ENCODE measurements at places on chromosomes 6 and 20.

- DNase-seq, result no peak
These were observed 770.8 kb downstream of the EPHA7 start for GRCh38 chr6:92648364-92649086.

DNA sequence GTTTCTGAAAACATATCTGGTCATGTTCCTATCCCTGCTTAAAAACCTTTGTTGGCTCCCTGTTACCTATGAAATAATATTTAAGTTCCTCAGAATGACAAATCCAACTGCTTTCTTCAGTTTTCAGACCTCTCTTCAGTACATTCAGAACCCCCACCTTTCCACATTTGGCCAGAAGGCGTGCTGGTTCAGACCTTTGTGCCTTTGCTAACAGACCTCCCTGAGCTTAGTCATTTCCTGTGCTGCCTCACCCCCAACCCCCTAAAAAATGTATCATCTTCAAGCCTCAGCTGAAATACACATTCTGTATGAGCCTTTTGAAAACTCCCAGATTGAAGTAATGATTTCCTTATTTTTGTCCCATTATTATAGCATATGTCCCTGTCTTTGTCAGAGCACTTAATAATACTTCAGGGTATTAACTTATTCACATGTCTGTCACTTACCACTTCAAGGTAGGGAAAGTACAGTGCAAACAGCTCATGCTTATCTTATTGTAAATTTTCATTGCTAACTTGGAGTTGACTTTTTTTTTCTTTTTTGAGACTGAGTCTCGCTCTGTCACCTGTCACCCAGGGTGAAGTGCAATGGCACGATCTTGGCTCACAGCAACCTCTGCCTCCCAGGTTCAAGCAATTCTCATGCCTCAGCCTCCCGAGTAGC lies 19.7 kb downstream of the FAM217A start:
- DNase-seq, result no peak

DNA sequence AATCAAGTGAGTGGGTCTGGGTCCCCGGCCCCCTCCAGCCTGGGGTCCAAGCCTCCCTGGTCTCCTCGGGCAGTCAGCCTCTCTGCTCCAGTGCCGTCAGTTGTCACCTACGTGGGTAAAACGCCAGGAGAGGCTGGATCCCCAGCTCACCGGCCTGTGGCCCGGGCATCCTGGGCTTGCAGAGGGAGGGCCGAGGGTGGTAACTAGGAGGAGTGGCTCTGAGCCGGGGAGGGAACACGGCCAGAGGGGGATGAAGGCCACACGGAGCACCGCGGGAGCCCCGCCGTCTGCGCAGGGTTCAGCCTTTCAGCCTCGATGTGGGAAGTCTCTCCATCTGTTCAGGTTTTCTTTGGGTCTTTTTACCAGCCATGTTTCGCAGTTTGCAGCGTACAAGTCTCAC lies 29.5 kb upstream of the BHLHE23 start:
- DNase-seq, result peak; percentile 64

DNA sequence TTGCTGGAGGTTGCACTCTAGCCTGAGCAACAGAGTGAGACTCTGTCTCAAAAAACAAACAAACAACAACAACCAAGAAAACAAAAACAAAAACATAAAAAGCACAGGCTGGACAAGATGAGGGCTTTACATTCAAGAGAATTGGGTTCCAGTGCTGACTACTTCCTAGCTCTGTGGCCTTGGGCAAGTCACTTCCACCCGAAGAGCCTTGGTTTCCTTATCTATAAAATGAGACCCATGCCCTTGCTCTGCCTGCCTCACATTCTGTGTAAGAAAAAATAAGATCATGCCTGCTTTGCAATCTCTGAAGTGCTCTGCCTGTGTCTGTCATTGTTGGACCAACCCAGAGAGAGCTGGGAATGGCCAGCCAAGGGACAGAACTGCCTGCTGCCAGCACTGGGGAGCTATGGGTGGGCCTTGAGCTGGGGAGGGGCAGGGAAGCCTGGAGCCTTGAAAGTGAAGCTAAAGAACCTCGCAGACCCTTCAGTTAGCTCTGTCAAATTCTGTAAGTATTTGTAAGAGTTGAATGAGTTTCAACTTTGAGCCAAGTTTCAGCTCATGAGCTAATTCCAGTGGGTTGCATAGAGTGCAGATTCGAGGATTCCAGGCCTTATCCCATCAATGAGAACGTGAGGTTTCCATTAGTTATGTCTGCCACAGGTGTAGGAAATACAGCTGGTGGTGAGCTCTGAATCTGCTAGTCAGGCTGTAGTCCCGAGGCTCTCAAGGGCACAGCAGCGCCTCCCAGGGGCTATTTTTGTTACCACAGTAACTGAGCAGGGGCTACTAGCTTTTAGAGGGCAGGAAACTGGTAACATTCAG lies 93.2 kb downstream of the DLGAP4 start:
- DNase-seq, result peak; percentile 16

DNA sequence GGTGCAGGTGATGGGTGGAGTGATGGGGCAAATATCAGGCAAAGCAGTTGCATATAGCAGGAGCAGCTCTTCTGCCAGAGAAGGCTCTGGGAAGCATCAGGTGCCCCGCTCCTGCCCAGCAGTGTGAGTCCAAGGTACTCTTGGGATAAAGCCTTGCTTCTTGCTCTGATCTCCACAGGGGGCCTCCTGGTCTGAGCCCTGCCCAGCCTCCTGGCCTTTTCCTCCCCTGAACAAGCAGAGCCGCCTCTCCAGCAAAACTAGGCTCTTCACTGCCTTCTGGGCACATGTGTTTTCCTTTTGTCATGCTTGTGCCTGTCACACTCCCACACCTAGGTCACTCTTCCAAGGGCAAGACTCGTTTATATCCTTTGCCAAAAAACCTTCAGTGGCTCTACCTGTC lies 34.3 kb downstream of the SIRPA start:
- no peak for DNase-seq

- DNase-seq, result no peak
These were observed 110.3 kb downstream of the JARID2 start for GRCh38 chr6:15356179-15356578.

GRCh38 chr6:11362564-11362963 lies 130.1 kb upstream of the NEDD9 start:
- DNase-seq, result no peak

DNA sequence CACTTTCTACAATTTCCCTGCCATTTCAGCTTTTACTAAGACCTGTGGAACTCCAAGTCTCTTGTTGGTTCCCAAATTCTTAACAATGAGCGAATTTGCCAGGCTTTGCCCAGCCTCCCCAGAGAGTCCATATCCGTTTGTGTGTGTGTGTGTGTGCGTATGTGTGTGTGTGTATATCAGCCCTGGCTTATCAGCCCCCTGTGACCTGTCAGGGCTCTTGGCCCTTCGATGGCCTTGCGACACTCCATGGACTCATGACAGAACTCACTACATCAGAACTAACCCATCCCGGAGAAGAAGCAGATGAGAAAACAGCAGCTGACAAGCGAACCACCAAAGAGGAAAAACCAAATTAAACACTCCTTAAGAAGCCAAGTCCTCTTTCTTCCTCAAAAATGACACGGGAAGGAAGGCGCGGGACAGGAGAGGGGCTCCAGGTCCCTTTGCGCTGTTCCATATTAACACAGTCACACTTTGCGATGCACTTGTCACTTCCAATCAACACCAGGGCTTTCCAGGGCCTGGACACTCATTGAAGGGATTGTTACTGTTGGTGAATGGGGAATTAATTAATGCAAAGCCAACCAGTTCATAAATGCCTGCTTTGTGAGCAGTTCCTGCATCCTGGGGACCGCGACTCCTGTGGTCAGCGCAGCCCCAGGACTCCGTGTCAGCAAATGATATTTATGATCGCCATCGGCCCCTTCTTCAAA lies 524.0 kb downstream of the CD83 start:
- peak; percentile 70 for DNase-seq

GRCh38 chr6:37779111-37779800 lies 40.3 kb upstream of the ZFAND3 start:
- no peak for DNase-seq

- DNase-seq, result no peak
These were observed 126.8 kb upstream of the AGPAT4 start for GRCh38 chr6:161400671-161401070.

DNA sequence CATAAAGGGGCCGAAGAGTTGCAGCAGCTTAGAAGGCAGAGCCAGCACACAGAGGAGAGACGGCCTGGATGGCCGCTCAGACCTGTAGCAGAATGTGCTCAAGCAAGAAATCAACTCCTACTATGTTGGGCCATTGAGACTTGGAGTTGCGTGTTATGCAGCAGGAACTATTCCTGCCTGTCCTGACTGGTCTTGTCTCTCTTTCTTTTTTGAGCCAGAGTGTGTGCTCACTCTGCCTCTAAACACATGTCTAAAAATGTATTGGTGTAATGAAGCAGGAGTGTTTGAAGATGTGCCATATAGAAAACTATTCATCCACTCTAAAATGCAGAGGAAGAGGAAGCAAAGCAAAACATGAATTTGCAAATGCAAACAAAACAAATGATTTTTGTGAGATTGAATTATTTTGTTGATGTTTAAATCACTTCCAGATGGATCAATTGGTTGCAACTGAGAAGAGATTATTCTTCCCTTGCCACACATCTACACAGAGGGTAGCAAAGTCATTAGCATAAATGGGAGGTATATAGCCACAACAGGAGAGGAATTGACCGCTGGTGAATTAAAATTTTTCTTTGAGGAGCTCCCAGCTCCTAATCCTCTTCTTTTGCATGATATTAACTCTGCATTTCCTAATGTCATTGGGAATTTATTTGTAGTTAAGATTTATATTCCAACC lies 20.4 kb upstream of the SYNJ2 start:
- peak; percentile 34 for DNase-seq

GRCh38 chr6:89481695-89482094 lies 48.7 kb downstream of the ANKRD6 start:
- DNase-seq, result no peak

GRCh38 chr6:139801571-139802321 lies 427.3 kb upstream of the CITED2 start:
- no peak for DNase-seq

DNA sequence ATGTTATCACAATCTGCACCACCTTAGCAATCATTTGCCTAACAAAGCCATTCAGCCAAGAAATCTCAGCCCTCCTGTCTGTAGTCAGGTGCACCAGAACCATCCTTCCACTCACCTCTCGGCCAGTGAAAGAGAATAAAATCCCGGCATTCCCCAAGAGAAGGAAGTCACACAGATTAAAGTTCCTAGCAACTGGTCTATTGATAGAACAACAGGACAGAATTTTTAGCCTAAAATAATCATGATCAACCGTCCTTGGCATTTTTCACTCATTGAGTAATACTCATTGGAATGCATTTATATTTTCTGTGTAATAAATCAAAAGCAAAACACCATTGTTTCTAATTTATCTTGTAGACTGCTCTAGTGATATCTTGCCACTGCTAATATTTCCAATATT lies 85.7 kb upstream of the CDH4 start:
- DNase-seq, result no peak

GRCh38 chr6:132725947-132726607 lies 12.2 kb upstream of the VNN1 start:
- no peak for DNase-seq

DNA sequence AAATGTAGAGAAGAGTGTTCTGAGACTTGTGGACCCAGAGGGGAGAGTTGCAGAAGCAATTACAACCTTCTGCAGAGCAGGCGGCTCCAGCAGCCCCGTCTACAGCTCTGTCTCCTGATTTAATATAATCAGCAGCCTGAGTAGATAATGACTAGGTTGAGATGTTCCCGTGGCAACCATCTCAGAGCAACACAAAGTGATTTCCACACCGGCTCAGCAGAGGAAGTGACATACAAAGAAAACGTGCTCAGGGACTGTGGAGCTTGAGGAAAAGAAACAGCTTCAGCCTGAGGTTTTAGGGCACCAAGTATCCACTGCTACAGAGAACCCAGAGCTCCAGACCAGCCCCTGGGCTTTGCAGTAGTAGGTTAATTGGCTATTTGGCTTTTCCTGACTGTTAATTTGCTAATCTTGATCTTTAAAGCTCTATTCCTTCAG lies 136.4 kb downstream of the MTFR2 start:
- peak; percentile 92 for DNase-seq

DNA sequence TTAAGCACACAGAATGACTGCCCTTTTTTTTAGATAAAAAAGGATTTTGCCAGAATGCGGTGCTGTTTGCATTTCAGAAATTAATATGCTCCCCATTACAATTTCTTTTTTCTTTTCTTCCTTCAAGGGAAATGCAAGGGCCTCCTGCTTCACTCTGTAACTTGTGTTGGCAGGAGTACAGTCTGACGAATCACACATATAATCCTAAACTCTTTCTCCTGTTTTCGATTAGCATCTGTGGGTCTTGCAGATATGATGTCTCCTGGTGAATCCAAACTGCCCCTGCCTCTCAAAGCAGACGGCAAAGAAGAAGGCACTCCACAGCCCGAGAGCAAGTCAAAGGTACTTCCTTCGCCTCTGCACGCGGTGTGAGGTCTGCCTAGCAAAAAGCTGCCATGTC lies 149.5 kb downstream of the TMEM242 start:
- DNase-seq, result no peak

GRCh38 chr20:5188736-5189135 lies 61.9 kb downstream of the CDS2 start:
- DNase-seq, result no peak

GRCh38 chr20:6838181-6838826 lies 70.8 kb downstream of the BMP2 start:
- DNase-seq, result peak; percentile 20

DNA sequence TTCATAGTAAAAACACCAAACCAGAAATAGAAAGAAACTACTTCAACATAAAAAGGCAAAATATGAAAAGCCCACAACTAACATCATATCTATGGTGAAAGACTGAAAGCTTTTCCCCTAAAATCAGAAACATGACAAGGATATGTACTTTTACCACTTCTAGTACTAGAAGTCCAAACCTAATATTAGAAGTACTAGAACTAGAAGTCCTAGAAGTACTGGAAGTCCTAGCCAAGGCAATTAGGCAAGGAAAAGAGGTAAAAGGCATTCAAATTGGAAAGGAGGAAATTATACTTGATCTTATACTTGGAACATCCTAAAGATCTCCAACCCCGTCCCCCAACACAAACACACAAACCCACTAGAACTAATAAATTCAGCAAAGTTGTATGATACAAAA lies 74.9 kb downstream of the TASP1 start:
- no peak for DNase-seq

DNA sequence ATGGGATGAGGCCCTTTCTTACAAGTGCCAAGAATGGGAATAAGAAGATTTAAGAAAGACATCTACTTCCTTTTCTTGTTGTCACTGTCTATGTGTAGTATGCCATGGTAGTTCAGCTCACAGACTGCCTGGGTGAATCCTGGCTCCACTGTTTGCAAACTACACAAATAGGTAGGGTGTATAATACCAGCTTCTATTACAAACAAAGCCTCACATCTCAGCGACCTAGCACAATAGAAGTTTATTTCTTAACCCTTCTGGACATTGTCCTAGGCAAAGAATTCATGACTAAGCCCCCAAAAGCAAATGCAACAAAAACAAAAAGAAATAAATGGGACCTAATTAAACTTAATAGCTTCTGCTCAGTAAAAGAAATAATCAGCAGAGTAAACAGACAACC lies 74.5 kb downstream of the LINC00237 start:
- DNase-seq, result no peak

- no peak for DNase-seq
These were observed 58.9 kb downstream of the IPCEF1 start for GRCh38 chr6:154297721-154298120.

- peak; percentile 85 for DNase-seq
These were observed 7.6 kb upstream of the RNF114 start for GRCh38 chr20:49928411-49929141.

GRCh38 chr6:41228616-41229015 lies 467 bp downstream of the TREML4 start:
- DNase-seq, result peak; percentile 3

All from brain (organoid and tissue), 16 donors.